ENCODE measurements at places on chromosomes 16 and 17.

DNA sequence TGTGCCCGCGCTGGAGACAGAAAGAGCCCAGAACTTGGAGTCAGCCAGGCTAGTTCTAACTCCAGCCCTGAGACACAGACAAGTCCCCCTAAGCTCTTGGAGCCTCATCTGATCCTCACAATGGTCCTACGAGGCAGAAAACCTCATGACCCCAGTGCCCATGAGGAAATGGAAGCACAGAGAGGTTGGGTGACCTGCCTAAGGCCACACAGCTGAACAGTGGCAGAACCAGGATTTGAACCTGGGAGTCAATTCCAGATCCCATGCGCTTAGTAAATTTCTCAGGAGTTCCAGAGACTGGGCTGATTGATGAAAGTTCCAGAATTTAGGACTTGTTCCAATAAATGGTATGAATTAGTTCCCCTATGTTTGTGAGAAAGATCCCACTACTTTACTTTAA is 39.0 kb upstream of the LITAF start:
- no peak for DNase-seq

DNA sequence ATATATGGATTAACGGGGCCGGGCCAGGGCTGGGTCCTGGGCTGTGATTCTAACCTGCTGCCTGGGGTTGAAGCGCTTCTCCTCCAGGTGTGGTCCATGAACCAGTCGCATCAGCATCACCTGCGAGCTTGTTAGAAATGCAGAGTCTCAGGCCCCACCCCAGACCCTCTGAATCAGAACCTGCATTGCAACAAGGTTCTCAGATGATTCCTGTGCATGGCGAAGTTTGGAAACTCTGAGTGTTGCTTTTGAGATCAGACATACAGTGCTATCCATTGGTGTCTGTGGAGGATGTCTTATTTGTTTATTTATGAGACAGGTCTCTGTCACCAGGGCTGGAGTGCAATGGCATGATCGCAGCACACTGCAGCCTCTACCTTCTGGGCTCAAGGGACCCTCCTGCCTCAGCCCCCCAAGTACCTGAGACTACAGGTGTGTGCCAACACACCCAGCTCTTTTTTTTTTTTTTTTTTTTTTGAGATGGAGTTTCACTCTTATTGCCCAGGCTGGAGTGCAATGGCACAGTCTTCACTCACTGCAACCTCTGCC is 99.8 kb downstream of the PITPNC1 start:
- no peak for DNase-seq

DNA sequence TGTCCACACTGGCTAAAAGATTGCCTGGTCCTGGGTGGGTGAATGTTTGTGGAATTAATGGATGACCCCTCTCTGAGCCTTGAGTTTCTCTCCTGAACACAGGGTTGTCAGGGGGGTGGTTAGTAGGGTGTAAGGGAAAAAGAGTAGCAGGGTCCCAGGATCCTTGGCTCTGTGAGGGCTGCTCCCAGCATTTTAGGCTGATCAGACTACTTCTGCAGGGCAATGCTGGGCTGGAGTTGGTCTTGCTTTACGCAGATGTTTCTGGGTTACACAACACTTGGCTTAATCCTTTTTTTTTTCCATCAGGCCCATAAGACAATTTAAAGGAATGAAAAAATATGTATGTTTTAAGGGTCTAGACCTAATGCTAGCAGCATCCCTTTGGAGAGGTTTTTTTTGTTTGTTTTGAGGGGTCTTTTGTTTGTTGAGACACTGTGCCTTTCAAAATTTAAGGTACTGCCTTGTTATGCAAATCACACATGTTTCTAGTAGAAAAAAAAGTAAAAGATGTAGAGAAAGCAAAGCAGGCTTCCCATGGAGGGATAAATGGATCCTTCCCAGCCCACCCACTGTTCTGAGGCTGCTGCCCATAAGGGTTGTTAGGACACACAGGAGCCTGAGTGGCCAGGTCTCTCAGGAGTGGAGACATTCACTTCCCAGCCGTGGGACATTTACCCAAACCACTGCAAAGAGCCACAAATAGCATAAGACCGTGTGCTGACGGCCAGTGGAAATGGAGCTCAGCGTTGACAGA is 225.6 kb upstream of the HSBP1 start:
- DNase-seq: no peak

DNA sequence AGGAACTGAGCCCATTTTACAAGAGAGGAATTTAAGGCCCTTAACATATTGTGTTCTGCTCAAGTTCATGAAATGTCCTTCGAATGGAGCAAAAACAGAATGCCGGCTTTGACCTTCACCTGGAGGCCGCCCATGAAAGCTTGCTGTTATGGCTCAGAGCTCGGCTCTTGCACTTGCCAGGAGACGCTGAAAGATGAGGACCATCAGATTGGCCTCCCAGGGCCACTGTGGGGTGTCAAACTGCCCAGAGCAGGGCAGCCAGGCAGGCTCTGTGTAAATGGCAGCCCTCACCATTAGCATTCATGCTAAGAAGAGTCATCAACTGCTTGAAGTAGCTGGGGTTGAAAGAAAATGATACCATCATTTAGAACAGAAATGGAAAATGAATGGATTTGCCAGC is 39.3 kb downstream of the IL21R start:
- no peak for DNase-seq

- DNase-seq: peak; percentile 29
These were observed 70.0 kb upstream of the HS3ST3A1 start for GRCh38 chr17:13671771-13672170.

GRCh38 chr17:61770752-61771533 is 92.4 kb downstream of the BRIP1 start:
- peak; percentile 5 for DNase-seq

DNA sequence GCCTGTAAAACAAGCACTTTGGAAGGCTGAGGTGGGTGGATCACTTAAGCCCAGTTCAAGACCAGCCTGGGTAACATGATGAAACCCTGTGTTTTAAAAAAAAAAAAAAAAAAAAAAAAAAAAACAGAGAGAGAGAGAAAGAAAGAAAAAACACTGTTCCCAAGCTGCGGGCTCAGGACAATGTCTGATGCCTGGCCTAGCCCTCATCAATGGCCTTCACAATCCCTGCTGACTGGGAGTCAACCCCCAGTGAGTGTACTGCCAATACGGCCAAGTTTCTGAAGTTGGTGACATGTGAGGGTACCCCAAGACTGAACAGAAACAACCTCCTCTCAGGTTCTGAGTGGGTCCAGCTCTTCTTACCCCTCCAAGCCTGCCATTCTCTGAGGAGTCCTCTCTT is 116.5 kb downstream of the ZNF778 start:
- no peak for DNase-seq

DNA sequence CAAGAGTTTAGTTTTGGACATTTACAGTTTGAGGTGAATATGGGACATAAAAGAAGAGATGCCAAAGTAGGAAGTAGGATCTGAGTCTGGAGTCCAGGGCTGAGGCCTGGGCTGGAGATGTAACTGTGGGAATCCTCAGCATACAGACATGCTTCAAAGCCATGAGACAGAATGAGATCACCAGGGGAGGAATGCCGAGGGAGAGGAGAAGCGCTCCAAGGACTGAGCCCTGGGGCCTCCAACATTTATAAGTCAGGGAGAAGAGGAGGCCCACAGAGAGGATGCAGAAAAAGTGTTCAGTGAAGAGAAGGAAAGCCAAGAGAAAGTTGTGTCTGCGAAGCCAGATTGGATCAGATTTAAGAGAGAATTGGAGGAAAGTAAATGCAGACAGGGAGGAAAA is 277.5 kb upstream of the MYOCD start:
- DNase-seq: peak; percentile 76

DNA sequence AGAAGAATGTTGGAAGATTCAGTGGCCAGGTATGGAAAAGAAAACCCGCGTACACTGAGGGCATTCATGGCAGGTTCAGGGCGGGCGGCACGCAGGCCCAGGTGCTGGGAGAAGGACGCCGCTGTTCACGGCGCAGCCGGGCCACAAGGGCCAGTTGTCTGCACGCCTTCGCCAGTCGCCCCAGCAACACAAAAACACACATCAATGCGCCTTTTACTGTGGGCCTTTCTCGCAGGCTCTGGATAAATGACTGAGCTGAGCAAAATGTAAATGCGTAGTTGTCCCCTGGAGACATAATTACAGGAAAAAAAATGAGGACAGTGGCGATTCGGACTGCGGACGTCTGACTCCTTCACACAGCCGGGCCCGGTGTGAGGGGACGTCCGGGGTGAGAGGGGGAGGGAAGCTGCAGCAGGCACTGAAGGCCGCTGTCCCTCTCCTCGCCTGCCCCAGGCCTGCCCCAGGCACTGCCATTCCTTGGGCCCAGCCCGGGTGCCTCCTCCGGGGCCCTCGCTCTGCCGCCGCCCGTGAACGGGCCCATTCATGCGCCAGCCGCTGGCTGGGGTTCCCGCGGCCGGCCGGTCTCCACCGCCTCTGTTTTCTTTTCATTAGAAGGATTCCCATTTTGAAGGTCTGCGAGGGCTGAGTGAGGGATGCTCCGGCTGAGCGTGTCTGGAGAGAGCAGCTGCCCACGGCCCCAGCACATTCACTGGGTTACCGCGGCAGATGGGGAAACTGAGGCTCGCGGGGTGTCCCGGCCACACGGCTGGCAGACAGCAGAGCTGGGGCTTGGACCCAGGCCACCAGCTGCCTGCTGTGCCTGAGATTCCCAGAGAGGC is 6.5 kb upstream of the ZNF469 start:
- DNase-seq: no peak

- DNase-seq: no peak
These were observed 6.2 kb downstream of the BECN1 start for GRCh38 chr17:42817866-42818265.

GRCh38 chr16:72837846-72838585 is 209.9 kb downstream of the ZFHX3 start:
- no peak for DNase-seq

DNA sequence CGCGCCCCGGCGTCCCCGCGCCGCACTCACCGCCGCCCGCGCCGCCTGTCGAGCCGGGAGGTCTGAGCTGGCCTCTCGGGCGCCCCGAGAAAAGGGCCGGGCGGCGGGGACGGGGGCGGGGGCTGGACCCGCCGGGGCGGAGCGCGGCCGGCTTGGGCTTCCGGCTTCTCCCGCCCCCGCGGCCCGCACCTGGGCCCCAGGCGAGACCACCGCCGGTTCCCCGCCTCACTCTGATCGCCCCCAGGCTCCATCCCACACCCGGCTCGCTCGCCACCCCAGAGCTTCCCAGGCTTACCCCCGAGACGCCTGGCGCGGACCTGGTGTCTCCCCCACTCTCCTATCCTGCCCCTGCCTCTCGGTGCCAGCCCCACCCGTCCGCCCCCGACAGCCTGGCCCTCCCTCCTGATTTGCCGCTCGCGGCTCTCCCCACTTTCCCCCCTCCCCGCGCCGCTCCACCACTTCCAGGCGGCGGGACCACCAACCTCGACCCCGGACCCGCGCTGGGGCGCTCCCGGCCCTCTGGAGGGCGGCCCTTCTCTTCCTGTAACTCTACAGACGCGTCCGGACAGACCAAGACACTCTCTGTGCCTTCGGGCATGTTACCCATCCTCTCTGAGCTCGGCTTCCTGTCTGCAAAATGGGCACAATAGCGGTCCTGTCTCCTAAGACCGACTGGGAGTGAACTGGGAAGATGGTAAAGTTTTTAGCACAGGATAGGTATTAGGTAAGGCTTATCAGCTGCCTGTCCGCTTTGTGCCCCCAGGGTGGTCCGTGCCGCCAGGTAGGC is at the start of gene LITAF:
TSS of gene LITAF (minus strand) at position 64 of the 787 bp plus-strand sequence. CDS start 30,189 bp downstream, outside the sequence.
- DNase-seq: peak; percentile 94

DNA sequence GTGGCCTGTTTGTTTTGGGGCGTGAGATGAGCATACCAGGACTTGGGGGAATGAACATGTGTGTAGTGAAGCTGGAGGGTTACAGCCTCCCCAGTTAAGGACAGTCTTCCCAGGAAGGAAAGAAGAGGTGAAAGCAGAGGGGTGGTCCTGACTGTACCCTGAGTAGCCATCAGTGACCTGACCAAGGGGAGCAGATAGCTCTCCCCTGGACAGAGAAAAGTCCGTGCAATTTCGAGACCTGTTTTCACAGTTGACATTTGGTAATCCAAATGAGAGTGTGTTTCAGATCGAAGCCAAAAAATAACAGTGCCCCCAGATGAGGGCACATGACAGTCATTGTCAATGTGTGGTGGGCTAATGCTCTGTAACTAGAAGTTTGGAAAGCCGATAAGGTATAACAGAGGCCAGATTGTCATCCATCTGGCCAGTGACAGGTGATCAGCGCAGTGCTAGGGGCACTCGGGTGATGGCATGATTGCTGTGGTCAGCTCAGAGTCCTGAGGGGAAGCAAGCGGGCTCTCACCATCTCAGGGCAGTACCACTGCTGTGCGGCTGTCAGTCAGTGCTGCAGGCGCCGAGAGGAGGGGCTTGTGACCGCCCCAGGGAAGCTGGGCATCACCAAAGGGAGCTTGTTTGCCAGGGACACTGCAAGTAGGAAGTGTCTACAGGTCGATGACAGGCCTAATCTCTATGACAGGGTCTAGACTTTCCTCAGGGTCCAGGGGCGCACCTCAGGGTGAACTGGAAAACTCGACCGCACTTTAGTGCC is 1.1 kb upstream of the NME2 start:
- no peak for DNase-seq

DNA sequence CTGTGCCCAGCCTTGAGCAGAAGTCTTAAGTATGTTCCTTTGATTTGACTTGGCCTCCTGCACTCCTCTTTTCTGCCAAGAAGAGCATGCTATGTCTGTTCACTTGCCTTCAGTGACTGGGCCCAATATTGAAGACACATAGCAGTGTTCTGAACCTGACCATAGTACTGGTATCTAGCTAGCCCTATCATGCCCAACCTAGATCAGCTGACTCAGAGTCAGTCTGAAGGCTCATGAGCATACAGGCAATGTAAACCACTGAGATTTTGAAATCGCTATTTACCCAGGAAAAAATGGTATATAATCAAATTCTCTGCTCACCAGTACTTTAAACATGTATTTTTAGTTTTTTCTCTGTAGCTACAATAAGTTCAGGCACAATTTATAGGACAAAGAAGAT is 129.4 kb downstream of the TANC2 start:
- no peak for DNase-seq

GRCh38 chr16:77406680-77407079 is 28.2 kb downstream of the ADAMTS18 start:
- DNase-seq: no peak

- no peak for DNase-seq
These were observed 134.1 kb downstream of the SOX9 start for GRCh38 chr17:72254808-72255449.

- DNase-seq: no peak
These were observed 5.7 kb downstream of the CDC42EP4 start for GRCh38 chr17:73305845-73306836.

DNA sequence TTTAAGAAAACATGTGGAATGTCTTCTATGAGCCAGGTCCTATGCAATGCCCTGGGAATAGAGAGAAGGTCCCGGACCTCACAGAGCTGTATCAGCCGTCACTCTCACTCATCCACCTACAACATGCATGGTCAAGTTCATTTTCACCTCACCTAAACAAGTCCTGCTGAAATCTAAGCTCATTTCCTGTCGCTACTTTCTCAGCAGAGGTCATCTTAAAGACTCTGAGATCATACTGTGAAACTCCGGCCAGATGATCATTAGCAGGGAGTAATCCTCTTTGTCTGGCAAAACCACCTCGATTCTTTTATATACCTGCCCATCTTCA is 66.2 kb upstream of the LYRM9 start:
- DNase-seq: no peak

- no peak for DNase-seq
These were observed 98.1 kb upstream of the CCL2 start for GRCh38 chr17:34156741-34157589.

- DNase-seq: no peak
These were observed 8.3 kb upstream of the NOS2 start for GRCh38 chr17:27808628-27809027.

GRCh38 chr17:69575346-69575761 is 160.9 kb downstream of the MAP2K6 start:
- DNase-seq: peak; percentile 52

GRCh38 chr17:48646183-48647102 is 20.3 kb upstream of the HOXB9 start:
- DNase-seq: no peak

GRCh38 chr17:17086585-17086984 is 44.3 kb downstream of the MPRIP start:
- no peak for DNase-seq
